Cortex of kidney (tissue), 1 donor: ENCODE measurements at places on chromosomes 6 and 20.

DNA sequence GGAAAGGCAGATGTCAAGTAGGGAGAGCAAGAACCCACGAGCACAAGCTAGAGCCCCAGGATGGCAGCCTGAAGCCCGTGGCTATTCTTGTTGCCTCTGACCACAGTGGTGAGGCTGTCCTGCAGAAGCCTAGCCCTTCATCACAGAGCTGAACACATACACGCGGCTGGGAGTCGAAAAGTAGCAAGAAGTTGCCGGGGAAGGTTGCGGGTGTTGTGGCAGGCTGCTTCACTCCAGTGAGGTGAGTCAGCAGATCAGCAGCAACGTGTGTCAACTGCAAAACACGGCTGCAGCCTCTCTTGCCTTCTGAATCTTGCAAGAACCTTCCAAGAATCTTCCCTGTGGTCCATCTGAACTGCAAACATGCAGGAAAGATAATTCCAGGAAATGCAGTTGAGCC, 10.6 kb upstream of the STX16 start:
- no peak for DNase-seq

GRCh38 chr20:25369529-25369928, 21.1 kb downstream of the ABHD12 start:
- DNase-seq: no peak

DNA sequence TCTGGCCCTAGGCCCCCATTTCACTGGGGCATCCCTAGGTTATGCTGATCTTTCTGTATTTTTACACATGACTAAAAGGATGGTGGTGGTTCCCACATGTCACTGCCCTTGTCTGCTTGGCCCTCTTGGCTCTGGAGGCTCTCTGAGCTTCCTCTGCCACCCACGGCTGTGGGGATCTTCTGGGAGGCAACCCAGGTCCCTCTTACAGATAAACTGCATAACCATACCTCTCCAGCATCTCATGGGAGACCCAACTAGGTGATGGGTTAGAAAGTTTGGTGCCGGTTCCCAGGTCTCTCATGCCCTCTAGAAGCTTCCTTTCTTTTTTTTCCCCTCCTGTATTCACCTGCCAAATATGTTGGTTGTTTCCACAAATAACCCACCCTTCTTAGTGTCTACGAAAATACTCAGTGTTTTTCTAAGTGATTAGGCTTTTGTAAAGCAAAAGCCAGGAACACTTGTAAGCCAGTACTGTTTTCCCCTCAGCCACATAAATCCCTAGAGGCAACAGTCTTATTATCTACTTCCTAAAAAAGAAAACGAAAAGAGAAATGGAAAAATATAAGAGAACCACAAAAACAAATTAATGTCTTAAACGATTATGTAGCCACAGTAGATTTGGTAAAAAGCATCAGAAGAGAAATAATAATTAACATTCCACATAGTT, 71.7 kb upstream of the SMLR1 start:
- DNase-seq: no peak

- DNase-seq: no peak
These were observed 6.7 kb downstream of the PTGIS start for GRCh38 chr20:49561256-49561655.

GRCh38 chr20:15506311-15506710, 1066.9 kb downstream of the KIF16B start:
- no peak for DNase-seq

DNA sequence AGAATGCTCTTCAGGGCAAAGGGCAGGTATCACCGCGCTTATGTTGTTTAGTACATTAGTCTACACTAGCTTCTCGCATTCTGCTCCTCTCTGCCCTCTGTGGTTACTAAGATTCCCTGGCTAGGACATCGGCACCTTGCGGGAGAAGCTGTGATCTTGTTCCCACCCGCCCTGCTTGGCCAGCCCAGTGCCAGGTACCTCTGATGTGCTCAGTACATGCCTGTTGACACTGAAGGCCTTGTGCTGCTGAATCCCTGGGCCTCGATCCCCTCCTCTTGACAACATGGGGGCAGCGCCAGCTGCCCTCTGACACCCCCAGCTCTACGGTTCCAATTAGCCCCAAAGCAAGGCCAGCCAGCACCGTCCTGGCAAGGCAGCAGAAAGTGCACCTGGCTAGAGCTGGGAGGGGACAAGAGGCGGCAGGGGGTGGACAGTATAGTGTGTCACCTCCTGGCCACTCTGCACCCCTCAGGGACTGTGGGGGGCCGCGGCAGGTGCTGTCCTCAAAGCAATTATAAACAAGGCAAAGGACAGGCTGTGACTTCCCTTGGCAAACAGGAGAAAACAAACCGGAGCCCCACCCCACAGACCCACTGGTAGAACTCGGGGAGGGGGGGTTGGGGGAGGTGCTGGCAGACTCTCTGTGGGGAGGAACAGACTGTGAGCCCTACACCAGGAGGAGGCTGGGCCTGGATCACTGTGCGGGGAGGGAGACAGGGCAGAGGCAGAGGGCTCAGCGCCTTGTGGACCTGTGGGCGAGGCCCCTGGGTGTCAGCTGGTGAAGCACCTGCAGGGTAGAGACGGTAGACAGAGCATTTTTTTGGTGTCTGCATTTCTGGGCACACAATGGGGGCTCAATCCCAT, 7.1 kb downstream of the TFEB start:
- no peak for DNase-seq

- DNase-seq: no peak
These were observed 121.1 kb downstream of the HDGFL1 start for GRCh38 chr6:22690446-22690845.

- no peak for DNase-seq
These were observed 14.4 kb upstream of the TRIB3 start for GRCh38 chr20:366041-366718.

- DNase-seq: no peak
These were observed 27.0 kb downstream of the CBFA2T2 start for GRCh38 chr20:33516882-33517281.

GRCh38 chr20:59866338-59866737, 67.1 kb downstream of the SYCP2 start:
- no peak for DNase-seq
